Dermis blood vessel endothelial cell (primary cell): ENCODE measurements at places on chromosomes 16 and 17. TPM values are rescaled to one million over a fixed set of nuclear protein-coding genes. Genes with fewer than 3 reads are reported as not detected.

The MYOCD gene
- total RNA-seq: under 0.01 and 0.42 TPM in 2 replicates

The CLDN9 gene
- not detected in 2 replicates for total RNA-seq

The FNDC8 gene
- total RNA-seq: not detected in 2 replicates

The TBC1D26 gene
- total RNA-seq: not detected in 2 replicates

The C17orf113 gene
- 0.17 and 0.33 TPM in 2 replicates for total RNA-seq

The DRG2 gene
- total RNA-seq: 44.5 and 54.1 TPM in 2 replicates

The KRTAP2-4 gene
- not detected in 2 replicates for total RNA-seq

The COASY gene
- 9.5 and 33.9 TPM in 2 replicates for total RNA-seq

The OTOP2 gene
- not detected in 2 replicates for total RNA-seq

The SYCE1L gene
- 3.0 and 3.4 TPM in 2 replicates for total RNA-seq

The C16orf54 gene
- not detected in 2 replicates for total RNA-seq

The SOX8 gene
- 0.33 and 0.85 TPM in 2 replicates for total RNA-seq

The CNTD1 gene
- 0.34 TPM in 1 of 2 replicates, not detected in the other for total RNA-seq

The RAB37 gene
- 0.17 and 0.37 TPM in 2 replicates for total RNA-seq

The OR1A1 gene
- total RNA-seq: not detected in 2 replicates

The TPSB2 gene
- not detected in 2 replicates for total RNA-seq

The KIF2B gene
- total RNA-seq: not detected in 2 replicates

The TBX4 gene
- not detected in 2 replicates for total RNA-seq

The CDRT15 gene
- total RNA-seq: not detected in 2 replicates

The PARD6A gene
- 6.3 and 7.0 TPM in 2 replicates for total RNA-seq

The NXN gene
- total RNA-seq: 123 and 138 TPM in 2 replicates

The RCVRN gene
- total RNA-seq: not detected in 2 replicates

The IGFBP4 gene
- 375 and 706 TPM in 2 replicates for total RNA-seq

The HOXB6 gene
- 7.5 and 11.9 TPM in 2 replicates for total RNA-seq

The ALDH3A1 gene
- total RNA-seq: 0.85 and 0.93 TPM in 2 replicates

The C1QL1 gene
- total RNA-seq: 0.14 TPM in 1 of 2 replicates, not detected in the other

The CORO1A gene
- total RNA-seq: 1.9 and 4.7 TPM in 2 replicates

The KRT20 gene
- total RNA-seq: not detected in 2 replicates

The FAM83G gene
- 12.9 and 15.1 TPM in 2 replicates for total RNA-seq

The EVI2B gene
- under 0.01 and 0.19 TPM in 2 replicates for total RNA-seq

The IL32 gene
- 29.5 and 133 TPM in 2 replicates for total RNA-seq

The ZNF624 gene
- total RNA-seq: 3.9 and 7.0 TPM in 2 replicates

The RBFOX1 gene
- not detected in 2 replicates for total RNA-seq

The GLIS2 gene
- 0.79 and 1.2 TPM in 2 replicates for total RNA-seq

The KRT17 gene
- total RNA-seq: 2.0 and 3.7 TPM in 2 replicates

The LGALS9B gene
- total RNA-seq: not detected in 2 replicates

The ORC6 gene
- 5.4 and 14.2 TPM in 2 replicates for total RNA-seq

The CCL11 gene
- total RNA-seq: not detected in 2 replicates

The FBXL19 gene
- 21.8 and 26.7 TPM in 2 replicates for total RNA-seq

The CCL15 gene
- total RNA-seq: not detected in 2 replicates

The ABCC12 gene
- not detected in 2 replicates for total RNA-seq

The FAM20A gene
- total RNA-seq: not detected in 2 replicates

The STX1B gene
- total RNA-seq: 0.51 and 0.70 TPM in 2 replicates
